ENCODE measurements at places on chromosomes 1 and 21.

DNA sequence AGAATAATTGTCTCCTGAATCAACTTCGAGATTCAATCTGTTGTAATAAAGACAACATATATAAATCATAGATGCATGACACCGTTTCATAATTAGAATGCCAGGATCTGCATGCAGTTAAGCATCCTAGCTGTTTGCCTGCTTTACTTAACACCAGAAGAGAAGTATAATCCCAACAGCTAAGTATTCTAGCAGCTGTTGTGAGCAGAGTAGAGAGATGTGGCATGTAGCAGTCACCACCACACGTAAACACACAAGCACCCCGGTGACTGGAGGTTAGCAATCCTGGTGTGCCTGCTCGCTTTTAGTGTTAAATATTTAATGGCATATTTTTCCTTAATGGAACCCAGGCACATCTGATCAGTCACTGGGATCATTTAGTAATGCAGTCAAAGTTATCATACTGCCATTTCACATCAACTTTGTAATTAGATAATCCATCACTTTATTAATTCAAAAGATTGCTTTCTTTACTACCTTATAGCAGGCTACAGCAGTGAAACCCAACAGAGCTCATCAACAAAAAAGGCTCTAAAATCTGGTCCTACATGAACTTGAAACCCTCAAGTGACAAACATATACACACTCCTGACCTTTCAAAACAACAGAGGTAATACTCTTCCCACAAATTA, 187.9 kb downstream of the SMYD3 start:
- no peak overlapping the region for H3K4me3 ChIP-seq
- H3K4me1 ChIP-seq, result peaks cover 6% of the 10 kb centered on the region
- no peak for DNase-seq
- no peaks in the 10 kb centered on the region for H3K36me3 ChIP-seq
- no peaks in the 10 kb centered on the region for H3K27me3 ChIP-seq
- no peak overlapping the region for H3K27ac ChIP-seq

- H3K27ac ChIP-seq, result no peak overlapping the region
- H3K27me3 ChIP-seq, result no peaks in the 10 kb centered on the region
- H3K4me1 ChIP-seq, result peaks cover 6% of the 10 kb centered on the region
- H3K4me3 ChIP-seq, result no peak overlapping the region
These were observed 103.8 kb downstream of the EPHB2 start for GRCh38 chr1:22814176-22815042.

DNA sequence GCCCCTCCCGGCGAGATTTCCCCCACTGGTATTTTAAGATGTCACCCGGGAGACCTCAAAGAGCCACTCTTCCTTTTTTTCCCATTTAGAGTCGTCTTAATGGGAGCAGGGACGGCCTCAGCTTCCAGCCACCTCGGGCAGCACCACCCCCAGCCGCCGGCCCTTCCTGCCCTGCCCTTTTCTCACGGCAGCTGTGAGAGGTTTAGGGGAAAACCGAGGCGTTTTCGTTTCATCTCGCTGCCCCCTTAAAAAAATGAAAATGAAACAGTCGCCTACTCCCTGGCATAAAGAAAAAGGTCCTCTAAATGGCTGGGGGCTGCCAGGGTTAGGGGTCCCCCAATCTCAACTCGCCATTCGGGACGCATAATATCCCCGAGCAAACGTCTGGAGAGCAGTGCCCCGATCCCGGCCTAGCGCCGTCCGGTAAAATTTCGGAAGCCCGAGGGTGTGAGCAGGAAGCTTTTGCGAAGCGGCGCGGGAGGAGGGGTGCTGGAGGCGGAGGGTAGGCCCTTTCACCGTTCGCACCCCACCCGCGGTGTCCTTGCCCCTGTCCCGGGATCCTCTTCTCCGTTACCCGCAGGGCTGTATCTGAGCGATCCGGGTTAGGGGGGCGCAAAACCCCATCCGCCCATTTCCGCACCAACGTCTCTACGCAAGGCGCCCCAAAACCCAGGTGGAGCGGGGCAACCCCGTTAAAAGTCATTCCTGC, 1.2 kb downstream of the RUNX3 start:
- H3K36me3 ChIP-seq, result no peaks in the 10 kb centered on the region
- no peak for DNase-seq
- H3K4me1 ChIP-seq, result no peaks in the 10 kb centered on the region
- H3K27ac ChIP-seq, result no peak overlapping the region
- peak overlapping the region; percentile 29 for H3K4me3 ChIP-seq

DNA sequence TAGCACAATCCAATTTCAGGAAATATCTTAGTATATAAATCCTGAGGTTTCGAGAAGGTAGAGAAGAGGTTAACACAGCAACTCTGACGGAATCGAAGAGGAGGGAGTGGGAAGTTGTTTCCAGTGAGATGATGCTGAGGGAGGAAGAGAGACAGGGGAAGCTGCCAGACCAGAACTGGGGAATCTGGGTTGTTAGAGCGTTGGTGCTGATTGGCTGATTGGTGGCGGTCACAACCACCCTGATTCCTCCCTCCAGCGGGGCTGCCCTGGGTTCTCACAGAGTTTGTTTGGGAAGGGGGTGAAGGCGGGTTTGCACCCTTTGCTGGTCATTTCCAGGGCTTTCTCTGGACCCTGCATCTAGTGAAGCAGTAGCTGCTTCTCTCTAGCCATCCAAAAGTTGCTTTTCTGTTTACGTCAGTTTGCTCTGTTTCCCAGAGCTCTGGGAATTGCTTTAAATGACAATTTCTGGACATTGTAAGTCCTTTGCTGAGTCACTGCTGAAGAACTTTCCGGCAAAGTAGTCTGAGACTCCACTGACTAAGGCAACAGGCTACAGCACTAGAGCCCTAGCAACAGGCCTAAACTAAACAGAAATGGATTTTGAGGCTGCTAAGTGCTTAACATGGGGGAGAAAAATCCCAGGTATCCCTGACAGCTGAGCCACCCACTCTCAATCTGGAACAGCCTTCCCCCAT, 90.1 kb downstream of the TENT5C start:
- peaks cover 4% of the 10 kb centered on the region for H3K27me3 ChIP-seq
- no peak overlapping the region for H3K4me3 ChIP-seq
- DNase-seq, result no peak
- H3K36me3 ChIP-seq, result no peaks in the 10 kb centered on the region

- H3K27me3 ChIP-seq, result no peaks in the 10 kb centered on the region
- no peaks in the 10 kb centered on the region for H3K4me1 ChIP-seq
These were observed 16.9 kb upstream of the CDC14A start for GRCh38 chr1:100335436-100335835.

DNA sequence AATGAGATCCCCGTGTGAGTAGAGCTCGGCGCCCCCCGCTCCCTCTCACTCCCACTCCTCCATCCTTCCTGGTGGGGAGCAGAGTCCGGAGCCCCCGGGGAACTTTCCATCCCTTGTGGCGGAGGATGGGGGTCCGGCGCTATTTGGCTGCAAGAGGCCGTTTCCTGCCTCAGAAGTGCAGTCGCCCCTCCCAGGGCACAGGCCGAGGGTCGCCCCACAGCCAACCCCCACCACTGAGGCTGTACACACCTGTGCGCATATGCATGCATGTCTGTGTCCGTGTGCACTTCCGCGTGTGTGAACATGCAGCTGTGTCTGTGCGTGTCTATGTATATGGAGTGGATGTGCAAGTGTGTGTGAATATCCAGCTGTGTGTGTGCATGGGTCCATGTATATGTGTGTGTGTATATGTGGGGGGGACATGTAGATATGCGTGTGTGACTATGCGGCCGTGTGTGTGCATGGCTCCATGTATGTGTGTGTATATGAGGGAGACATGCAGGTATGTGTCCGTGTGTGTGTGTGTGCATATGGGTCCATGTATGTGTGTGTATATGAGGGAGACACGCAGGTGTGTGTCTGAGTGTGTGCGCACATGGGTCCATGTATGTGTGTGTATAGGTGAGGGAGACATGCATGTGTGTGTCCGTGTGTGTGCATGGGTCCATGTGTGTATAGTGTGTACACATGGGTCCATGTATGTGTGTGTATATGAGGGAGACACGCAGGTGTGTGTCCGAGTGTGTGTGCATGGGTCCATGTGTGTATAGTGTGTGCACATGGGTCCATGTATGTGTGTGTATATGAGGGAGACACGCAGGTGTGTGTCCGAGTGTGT, 21.9 kb downstream of the RNF223 start:
- no peak overlapping the region for H3K4me3 ChIP-seq
- no peaks in the 10 kb centered on the region for H3K27me3 ChIP-seq
- peaks cover 63% of the 10 kb centered on the region for H3K36me3 ChIP-seq
- no peaks in the 10 kb centered on the region for H3K4me1 ChIP-seq

- no peak overlapping the region for H3K27ac ChIP-seq
- H3K36me3 ChIP-seq, result peaks cover 64% of the 10 kb centered on the region
- no peaks in the 10 kb centered on the region for H3K27me3 ChIP-seq
- no peak for DNase-seq
- H3K4me3 ChIP-seq, result no peak overlapping the region
- no peaks in the 10 kb centered on the region for H3K4me1 ChIP-seq
These were observed 46.5 kb downstream of the TRAPPC10 start for GRCh38 chr21:44058652-44058964.

GRCh38 chr1:152759453-152760173, 1.8 kb downstream of the KPRP start:
- no peaks in the 10 kb centered on the region for H3K27me3 ChIP-seq
- peaks cover 25% of the 10 kb centered on the region for H3K4me1 ChIP-seq
- H3K4me3 ChIP-seq, result no peak overlapping the region
- H3K36me3 ChIP-seq, result no peaks in the 10 kb centered on the region

- peaks cover 33% of the 10 kb centered on the region for H3K4me1 ChIP-seq
- H3K27me3 ChIP-seq, result no peaks in the 10 kb centered on the region
- no peak for DNase-seq
- peak overlapping the region; percentile 99 for H3K27ac ChIP-seq
These were observed 27.3 kb upstream of the A3GALT2 start for GRCh38 chr1:33348194-33348593.

- H3K4me1 ChIP-seq, result no peaks in the 10 kb centered on the region
- DNase-seq, result no peak
- no peak overlapping the region for H3K4me3 ChIP-seq
- no peak overlapping the region for H3K27ac ChIP-seq
- no peaks in the 10 kb centered on the region for H3K36me3 ChIP-seq
These were observed 238.0 kb downstream of the ASTN1 start for GRCh38 chr1:176926330-176927086.

- H3K4me3 ChIP-seq, result no peak overlapping the region
- peaks cover 42% of the 10 kb centered on the region for H3K36me3 ChIP-seq
- no peak for DNase-seq
- no peaks in the 10 kb centered on the region for H3K27me3 ChIP-seq
- no peak overlapping the region for H3K27ac ChIP-seq
These were observed 11.5 kb downstream of the LAMC1 start for GRCh38 chr1:183034682-183035081.

DNA sequence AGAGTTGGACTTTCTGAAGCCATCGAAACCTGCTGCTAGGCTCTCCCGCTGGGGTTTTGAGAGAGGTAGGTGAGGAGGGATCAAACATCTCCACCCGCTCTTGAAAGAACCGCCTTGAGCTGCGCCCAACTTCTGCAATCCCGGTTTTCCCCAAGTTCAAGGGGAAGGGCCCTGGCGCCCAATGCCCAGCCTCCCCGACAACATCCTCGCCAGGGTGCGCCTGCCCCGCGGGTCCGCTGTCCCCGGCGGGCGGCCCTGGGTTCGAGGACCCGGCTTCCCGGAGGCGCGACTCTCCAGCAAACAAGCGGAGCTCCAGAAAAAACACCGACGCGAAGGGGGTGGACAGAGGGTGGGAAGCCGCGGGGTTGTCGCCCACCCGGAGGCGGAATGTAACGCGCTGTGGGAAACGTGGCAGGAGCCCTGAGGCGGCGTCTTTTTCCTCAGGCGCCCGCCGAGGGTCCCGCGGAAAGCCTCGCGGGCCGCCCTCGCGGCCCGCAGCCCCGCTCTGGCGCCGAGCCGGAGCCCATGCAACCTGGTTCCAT, 607 bp downstream of the BTG3 start:
- H3K4me1 ChIP-seq, result peaks cover 28% of the 10 kb centered on the region
- peaks cover 28% of the 10 kb centered on the region for H3K36me3 ChIP-seq
- peak overlapping the region; percentile 62 for H3K4me3 ChIP-seq
- no peaks in the 10 kb centered on the region for H3K27me3 ChIP-seq
- peak overlapping the region; percentile 40 for H3K27ac ChIP-seq

DNA sequence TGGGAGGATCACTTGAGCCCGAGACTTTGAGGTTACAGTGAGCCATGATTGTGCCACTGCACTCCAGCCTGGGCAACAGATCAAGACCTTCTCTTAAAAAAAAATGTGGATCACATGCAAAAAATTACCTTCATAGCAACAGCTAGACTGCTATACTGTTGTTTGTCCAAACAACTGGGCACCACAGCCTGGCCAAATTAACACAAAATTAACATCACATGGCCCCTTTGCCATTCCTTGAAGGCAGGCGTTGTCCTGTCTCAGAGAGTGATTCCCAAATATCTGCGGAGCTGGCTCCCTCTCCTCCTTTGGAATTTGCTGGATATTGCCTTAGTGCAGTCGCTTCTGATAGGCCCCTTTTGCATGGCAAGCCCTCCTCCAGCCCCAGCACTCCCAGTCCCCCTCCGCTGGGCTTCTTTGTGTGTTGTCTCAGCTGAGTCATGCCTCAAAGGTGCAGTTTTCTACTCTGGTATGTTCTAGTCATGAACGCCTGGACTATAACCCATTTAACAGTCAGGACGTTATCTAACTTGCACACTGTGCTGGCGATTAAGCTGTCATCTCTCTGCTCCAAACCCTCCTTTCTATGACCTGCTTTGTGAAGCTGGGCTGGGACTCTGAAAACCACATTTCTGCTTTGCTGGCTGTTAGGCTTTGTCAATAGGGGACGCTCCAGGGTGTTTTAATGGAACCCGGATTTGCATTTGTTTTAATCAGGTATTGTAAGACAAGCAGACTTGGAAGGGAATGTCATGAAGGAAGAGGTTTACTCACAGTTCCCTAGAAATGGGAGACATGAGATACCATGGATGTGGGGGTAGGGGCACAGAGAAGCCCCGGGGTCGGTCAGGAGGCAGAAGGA, 20.1 kb upstream of the HPCAL4 start:
- no peaks in the 10 kb centered on the region for H3K4me1 ChIP-seq
- DNase-seq, result no peak
- H3K27ac ChIP-seq, result no peak overlapping the region
- peaks cover 11% of the 10 kb centered on the region for H3K27me3 ChIP-seq
- no peaks in the 10 kb centered on the region for H3K36me3 ChIP-seq
- no peak overlapping the region for H3K4me3 ChIP-seq

GRCh38 chr1:1181129-1181937, 7.7 kb downstream of the TTLL10 start:
- no peaks in the 10 kb centered on the region for H3K27me3 ChIP-seq
- H3K27ac ChIP-seq, result no peak overlapping the region
- peak; percentile 57 for DNase-seq
- no peak overlapping the region for H3K4me3 ChIP-seq
- no peaks in the 10 kb centered on the region for H3K36me3 ChIP-seq
- H3K4me1 ChIP-seq, result no peaks in the 10 kb centered on the region

- H3K4me1 ChIP-seq, result no peaks in the 10 kb centered on the region
- H3K27me3 ChIP-seq, result no peaks in the 10 kb centered on the region
- no peak overlapping the region for H3K4me3 ChIP-seq
- H3K27ac ChIP-seq, result no peak overlapping the region
These were observed 44.5 kb downstream of the SIM2 start for GRCh38 chr21:36743446-36743845.

GRCh38 chr21:45594721-45595489, 48.6 kb upstream of the PCBP3 start:
- no peaks in the 10 kb centered on the region for H3K4me1 ChIP-seq
- H3K4me3 ChIP-seq, result no peak overlapping the region
- peak; percentile 29 for DNase-seq
- H3K27ac ChIP-seq, result no peak overlapping the region
- H3K36me3 ChIP-seq, result no peaks in the 10 kb centered on the region
- peaks cover 10% of the 10 kb centered on the region for H3K27me3 ChIP-seq

Measured in RWPE2 (cell line).